IPS-NIHi11 (cell line): ENCODE measurements at places on chromosomes 11 and 22.

DNA sequence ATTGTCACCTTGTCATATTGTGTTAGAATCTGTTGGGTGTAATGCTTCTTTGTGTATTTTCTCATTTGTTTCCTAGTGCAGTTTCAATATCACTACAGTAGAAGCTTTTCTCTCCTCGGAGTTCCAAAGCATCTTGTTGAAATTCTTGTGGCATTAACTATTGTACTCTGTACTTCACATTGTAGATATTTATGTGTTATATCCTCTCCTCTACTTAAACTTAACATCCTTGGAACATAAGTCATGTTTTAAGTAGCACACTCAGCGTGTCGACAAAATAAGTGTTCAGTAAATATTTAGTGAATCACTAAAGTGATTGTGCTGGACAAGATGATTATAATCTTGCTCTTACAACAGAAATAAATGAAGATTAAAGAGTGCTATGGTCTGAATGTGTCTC, 201.7 kb downstream of the ARHGAP42 start:
- DNase-seq: no peak

- no peak for DNase-seq
Measured at GRCh38 chr11:34169686-34170085, 64.3 kb downstream of the NAT10 start.

DNA sequence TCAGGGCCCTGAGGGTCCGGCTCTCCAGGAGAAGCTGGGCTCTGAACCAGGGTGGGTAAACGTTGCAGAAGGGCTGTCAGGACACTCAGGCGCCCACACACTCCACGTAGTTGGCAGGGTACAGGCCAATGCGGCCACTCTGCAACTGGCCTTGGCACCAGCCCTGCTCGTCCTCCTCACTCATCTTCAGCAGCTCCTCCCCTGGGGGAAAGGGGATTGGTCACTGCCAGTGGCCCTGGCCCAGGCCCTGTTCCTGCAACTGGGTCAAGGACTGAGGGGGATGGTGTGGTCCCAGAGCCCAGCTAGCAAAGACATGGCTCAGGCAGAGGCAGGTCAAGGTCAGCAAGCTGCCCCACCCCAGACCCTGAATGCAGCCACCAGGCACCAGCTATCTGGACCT, 1.2 kb upstream of the ARFGAP2 start:
- DNase-seq: no peak

DNA sequence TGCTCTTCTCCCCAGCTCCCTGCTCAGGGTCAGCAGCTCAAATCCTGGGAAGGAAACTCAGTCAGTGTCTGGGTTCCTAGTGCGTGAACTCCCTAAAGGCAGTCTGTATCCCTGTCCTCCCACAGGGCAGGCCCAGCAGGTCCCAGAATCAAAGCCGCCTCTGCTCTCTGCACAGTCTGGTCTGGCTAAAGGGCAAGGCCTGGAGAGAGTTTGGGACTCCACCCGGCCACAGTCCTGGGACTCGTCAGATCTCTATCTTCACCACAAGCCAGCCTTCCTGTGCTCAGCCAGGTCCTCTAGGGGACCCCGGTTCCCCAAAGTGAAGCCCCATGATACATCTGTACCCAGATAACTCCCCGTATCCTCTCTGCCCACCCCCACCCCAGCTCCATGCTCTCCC, 56.2 kb upstream of the CSNK2A3 start:
- no peak for DNase-seq

DNA sequence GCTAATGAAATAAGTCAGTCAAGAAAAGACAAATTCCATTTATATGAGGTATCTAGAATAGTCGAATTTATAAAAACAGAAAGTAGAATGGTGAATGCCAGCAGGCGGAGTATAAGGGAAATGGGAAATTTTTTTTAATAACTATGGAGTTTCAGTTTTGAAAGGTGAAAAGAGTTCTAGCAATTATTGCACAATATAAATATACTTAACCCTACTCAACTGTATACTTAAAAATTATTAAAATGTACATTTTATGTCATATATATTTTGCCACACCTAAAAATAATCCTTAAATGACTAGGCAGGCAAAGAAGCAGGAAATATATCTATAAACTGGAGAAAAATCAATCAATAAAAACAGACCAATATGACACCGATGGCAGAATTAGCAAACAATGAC, 196.5 kb upstream of the UBASH3B start:
- no peak for DNase-seq

GRCh38 chr11:45698777-45699497, 33.5 kb upstream of the CHST1 start:
- DNase-seq: no peak

GRCh38 chr22:24593836-24594568, 1.1 kb upstream of the LRRC75B start:
- DNase-seq: no peak

GRCh38 chr11:99327066-99327465, 306.3 kb downstream of the CNTN5 start:
- DNase-seq: no peak

DNA sequence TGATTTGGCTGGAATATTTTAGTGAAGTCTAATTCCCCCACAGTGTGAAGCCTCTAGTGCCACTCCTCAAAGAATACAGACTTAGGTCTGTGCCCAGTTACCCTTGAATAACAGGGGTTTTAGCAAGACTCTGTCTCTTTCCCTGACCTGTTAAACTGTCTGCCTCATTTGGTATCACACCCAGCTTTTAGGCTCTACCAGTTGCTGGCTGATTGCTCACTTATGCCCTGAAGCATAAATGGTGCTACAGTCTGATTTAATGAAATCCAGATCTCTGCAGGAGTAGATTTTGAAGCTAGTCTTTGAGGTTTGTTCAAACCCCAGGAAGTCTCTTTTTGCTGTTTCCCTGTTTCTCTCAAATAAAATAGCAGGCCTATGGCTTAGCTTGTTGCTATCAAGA, 45.2 kb upstream of the LIPT2 start:
- DNase-seq: no peak

DNA sequence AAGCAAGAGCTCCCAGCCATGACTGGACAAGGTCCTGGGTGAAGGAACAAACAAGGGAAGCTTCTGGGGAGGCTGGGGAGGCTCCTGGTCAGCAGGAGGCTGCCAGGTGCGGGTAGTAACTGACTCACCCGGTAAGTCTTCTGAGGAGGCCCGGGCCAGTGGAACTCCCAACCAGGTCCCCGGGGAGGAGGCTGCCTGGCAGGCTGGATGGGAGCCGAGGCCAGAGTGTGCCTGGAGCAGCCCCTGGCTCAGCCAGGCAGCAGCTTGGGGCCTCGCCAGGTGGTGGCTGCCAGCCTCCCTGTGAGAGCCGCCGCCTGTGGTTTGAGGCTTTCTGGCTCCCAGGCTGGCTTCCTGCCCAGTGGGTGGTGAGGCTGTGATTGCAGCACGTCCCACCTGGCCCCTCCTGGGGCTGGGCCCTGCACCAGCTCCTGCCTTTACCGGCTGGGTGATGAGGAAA, 46.2 kb downstream of the IGF2 start:
- no peak for DNase-seq
